ENCODE measurements at places on chromosomes 12 and 14.

- no peak for DNase-seq
Observed at GRCh38 chr14:36161776-36162175, 14.7 kb downstream of the PTCSC3 start.

GRCh38 chr14:106029959-106030358 is 503.6 kb downstream of the TMEM121 start:
- no peak for DNase-seq

DNA sequence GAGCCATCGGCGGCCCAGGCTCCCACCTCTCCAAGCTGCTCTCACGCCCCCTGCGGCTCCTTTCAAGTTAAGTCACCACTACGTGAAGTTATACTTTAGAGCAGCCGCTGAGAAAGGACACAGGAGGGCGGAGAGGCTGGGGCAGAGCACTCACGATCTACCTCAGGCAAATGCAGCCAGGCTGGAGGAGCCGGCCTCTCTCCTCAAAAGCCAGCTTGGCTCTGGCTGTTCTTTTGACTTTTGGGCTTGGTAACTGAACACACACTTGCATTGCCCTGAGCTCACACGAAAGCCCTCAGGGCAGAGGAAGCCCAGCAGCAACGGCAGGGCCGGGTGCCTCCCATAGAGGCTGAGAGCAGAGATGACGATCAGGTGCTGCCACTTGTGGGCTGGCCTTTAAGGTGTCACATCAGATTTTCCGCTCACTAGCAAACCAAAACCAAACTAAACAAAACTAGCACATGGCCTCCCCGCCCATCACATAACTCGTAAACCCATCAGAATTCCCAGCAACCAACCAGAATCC is 75.2 kb downstream of the PITPNM2 start:
- peak; percentile 52 for DNase-seq

- peak; percentile 43 for DNase-seq
Observed at GRCh38 chr12:47651368-47652254, 54.2 kb downstream of the RPAP3 start.

DNA sequence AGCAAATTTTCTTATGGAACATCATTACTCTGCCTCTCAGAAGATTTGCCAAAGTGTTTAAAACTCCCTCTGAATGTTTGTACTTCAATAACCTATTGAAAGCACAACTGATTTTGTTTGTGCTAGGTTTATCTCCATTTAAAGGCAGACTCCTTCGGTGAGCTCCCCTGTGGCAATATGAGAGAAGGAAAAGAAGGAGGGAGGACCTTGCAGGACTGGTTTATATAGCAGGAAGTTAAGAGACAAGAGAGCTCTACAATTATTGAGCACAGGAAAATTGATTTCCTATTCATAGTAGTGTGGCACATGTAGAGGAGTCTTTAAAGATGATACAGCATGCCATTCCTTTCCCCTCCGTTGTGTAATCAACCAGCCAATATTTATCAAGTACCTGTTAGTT is 75.5 kb downstream of the PDE3A start:
- no peak for DNase-seq

GRCh38 chr12:15216036-15216889 is 5.0 kb downstream of the RERG start:
- no peak for DNase-seq

- DNase-seq = no peak
Observed at GRCh38 chr14:90177539-90178189, 78.7 kb upstream of the PSMC1 start.

DNA sequence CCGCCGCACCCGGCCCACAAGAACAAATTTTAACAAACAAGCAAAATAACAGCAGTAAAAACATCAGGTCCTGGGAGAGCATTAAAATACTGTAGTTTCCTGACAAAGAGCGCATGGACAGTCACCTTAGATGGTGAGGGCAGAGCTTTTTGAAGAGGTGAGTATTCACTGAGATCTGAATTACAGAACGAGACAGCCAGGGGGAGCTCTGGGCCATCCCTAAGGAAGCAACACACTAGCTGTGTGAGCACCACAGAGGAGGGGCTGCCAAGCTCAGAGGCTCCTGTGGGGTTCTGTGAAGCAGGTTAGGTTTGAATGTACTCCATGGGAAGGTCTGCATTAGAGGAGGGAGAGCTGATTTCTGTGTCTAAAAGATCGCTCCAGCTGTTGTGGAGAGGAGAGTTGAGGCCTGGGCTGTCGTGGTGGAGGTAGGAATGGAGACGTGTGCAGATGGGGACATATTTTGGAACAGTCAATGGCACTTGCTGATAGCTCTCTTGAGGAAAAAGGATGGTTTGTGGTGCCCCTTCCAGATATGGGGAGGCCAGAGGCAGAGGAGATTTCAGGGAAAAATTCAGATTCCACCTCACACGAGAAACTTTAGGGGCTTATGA is 72.9 kb downstream of the TRAFD1 start:
- DNase-seq = peak; percentile 49

DNA sequence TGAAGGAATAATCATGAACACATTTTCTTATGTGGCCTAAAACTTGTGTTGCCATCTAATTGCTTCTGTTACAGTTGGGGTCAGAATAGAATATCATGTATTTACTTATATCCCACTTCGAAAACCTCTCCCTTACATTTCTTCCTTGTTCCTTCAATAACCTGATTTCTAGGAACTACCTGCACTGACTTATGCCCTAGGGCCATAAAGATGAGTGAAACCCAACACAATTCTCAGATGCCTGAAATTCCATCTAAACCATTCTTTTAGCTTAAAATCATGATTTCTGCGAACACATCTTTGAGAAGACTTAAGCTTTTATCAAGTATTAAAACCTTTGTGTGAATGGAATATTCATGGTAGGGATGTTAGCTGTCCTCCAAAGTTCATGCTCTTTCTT is 142.7 kb downstream of the SNAPC1 start:
- DNase-seq = no peak

DNA sequence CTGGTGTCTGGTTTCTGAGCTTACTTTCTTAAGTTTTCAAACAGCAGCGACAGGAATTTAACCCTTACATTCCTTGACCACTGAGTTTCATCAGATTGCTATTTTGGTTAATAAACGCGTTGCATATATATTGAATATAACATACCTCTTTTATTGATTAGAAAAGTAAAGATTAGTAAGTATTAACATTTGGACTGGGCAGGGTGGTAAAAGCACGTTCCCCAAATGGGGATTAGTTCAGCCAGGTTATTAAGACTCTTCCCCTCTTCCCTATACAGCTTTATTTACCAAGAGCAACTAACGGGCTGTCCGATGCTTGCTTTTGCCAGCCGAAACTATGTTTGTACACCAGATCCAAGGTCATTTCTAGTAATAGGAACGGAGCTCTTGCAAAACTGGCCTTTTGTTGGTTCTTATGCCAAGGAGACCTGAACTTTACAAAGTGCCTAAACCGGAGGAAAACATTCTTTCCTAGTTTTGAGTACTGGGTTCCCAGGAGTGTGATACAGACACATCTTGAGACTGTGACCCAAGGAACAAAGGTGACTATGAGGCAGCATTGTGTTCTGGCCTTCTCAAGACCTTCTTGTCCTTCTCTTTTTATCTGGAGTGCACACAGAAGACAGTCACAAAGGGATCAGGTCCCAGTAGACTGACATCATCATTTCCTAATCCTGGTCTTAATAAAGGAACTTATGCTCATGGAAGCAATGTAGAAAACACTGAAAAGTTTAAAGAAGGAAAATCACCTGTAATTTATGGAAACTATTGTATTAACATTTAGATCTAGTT is 2.6 kb downstream of the GLRX5 start:
- no peak for DNase-seq

DNA sequence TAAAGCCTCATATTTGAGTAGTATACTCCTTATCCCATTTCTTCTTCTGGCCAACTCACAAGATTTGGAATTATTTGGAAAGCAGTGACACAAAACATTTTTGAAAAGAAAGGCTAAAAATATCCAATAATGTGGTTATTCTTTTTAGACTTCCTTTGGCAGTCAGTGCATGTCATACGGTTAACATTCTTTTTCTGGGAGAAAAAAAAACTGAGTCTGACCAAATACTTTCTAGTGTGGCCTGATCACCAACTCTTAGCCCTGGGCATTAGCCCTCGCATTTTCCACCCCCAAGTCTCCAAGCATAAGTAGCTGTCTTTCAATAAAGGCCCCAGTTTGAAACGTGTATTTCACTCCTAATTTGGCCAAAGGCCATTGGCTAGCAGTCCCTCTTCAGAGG is 5.9 kb downstream of the RASSF3 start:
- DNase-seq = no peak

DNA sequence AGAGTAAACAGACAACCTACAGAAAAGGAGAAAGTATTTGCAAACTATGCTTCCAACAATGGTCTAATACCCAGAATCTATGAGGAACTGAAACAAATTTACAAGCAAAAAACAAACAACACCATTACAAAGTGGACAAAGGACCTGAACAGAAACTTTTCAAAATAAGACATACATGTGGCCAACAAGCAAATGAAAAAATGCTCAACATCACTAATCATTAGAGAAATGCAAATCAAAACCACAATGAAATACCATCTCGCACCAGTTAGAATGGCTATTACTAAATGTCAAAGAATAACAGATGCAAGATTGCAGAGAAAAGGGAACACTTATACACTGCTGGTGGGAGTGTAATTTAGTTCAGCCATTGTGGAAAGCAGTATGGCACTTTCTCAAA is 125.8 kb downstream of the C12orf42 start:
- no peak for DNase-seq

- DNase-seq = no peak
Observed at GRCh38 chr14:33914676-33915516, 36.0 kb downstream of the EGLN3 start.

- DNase-seq = no peak
Observed at GRCh38 chr14:47442211-47442610, 233.2 kb downstream of the MDGA2 start.

- no peak for DNase-seq
Observed at GRCh38 chr12:127582074-127582473, 684.9 kb upstream of the TMEM132C start.

DNA sequence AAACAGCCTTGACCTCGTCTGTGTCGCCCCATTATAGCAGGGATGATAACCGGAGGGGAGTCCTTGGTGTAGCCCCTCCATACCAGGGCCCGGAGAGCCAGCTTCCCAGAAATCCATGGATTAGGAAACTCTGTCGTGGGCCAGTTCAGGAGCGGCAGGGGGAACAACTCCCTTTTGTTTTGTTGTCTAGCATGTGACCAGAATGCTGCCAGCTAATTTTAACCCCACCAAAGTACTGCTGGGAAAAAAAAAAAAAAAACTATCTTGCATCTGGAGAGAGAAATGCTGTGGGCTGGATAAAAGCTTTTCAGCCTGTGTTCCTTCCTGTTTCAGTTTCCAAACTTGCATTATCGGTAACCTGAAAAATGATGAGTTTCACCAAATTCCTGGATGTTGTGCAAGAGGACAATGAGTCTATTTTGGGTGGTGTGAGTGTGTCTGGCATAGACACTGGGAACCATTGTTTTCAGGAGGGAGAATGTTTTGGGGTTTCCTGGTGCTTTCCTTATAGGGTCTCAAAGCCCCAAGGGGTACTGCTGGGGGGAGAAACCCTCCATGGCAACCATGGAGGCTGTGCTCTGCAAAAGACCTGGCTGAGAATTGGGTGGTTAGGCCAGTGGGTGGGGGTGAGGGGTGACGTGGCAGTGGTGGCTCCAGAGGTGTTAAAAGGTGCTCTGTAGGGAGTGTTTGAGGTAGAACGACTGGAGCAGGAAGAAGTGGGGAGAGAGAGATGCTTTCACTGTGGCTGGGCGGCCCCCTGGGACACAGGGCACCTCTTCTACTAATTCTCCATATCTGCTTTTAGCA is 14.9 kb upstream of the IRF2BPL start:
- no peak for DNase-seq

DNA sequence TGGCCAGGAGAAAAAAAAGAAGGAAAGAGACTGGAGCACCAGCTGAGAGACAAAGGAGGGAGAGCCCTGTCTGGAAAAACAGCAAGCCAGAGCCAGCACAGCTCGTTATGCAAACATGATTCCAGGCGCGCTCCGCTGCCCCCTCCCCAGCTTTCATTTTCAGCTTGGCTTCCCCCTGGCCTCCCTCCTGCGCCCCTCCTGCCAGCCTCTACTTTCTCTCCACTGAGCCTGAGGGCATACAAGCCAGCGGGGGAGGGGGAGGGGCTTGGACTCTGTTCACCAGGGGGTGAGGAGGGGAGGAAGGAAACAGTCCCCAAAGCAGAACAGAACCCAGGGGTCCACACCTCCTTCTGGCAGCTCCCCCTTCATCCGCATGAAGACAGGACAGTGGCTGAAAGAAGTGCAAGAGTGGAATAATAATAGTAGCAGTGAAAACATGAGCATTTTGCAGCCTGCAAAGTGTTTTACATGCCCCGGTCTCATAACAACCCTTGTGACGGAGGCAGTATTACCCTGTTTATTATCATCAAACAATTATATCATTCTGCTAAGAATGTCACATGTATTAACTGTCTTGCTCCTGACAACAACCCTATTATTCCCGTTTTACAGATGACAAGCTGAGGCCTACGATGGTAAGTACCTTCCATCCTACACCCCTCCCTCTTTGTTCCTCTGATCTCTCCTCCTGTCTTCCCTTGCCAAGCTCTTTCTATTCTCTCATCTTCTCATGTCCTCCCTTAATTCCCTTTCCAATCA is 24.2 kb downstream of the SMUG1 start:
- no peak for DNase-seq

DNA sequence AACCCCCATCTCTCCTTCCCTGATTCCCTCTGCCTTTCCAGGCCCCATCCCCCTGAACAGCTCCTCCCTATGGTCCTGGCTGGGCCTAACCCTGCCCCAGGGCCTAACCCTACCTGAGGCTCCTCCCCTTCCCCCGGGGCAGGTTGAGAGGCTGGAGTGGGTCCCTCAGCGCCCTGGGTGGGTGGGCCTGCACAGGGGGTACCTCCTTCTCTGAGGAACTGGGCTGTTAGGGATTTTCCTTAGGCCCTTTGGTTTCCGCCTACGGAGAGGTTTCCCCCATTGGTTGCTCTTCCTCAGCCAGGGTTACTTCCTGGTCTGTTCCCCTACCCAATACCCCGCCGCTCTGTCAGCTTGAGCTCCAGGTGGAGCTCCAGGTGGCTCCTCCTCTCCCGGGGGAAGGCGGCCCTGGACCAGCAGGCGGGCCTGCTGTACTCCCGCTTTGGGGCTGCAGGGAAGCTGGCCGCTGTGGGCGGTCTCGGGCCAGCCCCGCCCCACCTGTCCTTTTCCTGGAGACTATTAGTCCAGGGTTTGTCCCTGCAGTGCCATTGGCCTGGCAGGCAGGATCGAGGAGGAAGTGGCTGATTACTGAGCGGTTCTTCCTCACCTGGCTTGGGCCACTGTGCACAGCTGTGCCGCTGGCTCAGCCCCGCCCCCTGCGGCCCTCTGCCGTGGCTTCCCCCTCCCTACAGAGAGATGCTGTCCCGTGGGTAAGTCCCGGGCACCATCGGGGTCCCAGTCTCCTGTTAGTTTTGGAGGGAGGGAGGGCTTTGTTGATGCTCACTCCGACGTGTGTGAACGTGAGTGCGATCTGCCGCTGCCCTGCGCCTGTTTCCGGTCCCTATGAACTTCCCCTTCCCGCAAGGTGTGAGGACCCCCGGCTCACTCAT is 2.5 kb downstream of the C12orf57 start:
- DNase-seq = peak; percentile 97
